AML-193 (cell line): ENCODE measurements at places on chromosomes 12 and 14.

DNA sequence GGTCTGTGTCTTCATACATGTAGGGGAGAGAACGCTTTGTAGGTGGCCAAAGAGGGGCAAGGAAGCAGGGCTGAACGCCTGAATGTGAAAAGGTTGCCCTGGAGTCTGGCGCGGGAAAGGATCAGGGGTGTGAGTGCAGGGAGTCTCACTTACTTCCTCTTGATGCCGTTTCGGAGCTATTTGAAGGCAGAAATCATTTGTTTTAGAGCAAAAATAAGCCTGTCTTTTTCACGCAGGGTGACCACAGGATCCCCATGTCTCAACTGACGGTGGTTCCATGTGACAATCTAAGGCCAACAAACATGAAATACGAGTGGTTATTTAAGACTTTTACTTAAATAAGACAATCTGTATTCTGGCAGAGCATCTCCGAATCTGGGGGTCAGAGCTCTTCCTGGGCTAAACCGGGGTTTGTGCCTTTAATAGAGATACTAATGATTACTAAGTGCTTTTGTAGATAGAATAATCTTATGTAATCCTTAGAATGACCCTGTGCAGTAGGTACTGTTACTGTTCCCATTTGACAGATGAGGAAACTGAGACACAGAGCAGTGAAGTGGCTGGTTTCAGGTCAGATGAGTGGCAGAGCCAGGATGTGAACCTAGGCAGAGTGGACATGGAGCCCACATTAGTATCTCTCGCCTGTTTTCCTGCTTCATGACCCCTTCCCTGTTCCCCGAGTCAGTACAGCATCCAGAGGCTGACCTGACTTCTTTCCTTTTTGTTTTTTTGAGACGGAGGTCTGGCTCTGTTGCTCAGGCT lies 1.9 kb downstream of the BRI3BP start:
- peak; percentile 23 for DNase-seq

DNA sequence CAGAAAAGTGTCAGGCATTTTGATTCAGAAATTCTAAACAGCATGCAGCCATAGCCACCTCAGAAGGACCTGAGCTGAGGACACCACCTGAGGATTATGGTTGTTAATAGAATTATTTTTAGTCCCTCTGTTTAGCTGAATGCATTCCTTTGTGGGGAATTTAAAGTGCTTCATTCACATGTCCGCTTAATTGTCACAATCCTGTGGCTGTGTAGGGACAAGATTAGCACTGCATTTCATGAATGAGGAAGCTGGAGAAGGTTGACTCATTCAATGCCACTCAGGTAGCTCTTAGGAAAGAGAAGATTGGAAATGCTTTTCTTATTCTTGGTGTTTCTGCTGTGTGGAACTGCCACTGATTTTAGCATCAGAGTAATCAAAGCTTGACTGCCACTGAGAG lies 42.0 kb upstream of the KRR1 start:
- no peak for DNase-seq

GRCh38 chr14:94581127-94581999 lies at the start of gene SERPINA5:
TSS of gene SERPINA5 (plus strand) at chr14:94581426. CDS start at chr14:94587363, 5,937 bp downstream.
- DNase-seq, result no peak

- DNase-seq, result no peak
Observed at GRCh38 chr14:29853272-29853671, 74.4 kb downstream of the PRKD1 start.

GRCh38 chr12:116418551-116418950 lies 140.6 kb upstream of the MAP1LC3B2 start:
- DNase-seq, result no peak

GRCh38 chr14:78968265-78968664 lies 798.1 kb downstream of the NRXN3 start:
- no peak for DNase-seq

GRCh38 chr14:68664225-68664681 lies 128.6 kb downstream of the ZFP36L1 start:
- DNase-seq, result no peak

DNA sequence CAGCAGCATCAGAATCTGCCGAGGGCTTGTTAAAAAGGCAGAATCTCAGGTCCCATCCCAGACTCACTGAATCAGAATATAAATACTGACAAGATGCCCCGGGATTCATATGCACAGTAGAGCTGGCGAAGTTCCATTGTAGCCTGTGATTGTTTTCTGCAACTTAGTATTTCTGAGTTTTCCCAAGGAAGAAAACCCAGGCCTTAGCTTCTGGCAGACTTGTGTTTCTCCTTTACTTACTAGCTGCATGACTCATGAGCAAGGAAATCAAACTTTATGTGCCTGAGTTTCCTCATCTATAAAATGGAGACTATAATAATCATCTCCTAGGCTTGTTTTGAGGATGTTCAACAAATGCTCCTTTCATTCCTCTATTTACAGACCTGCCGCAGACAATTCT lies 278.5 kb upstream of the PLEKHG7 start:
- DNase-seq, result no peak

GRCh38 chr12:278046-278445 lies 15.4 kb upstream of the SLC6A13 start:
- DNase-seq, result no peak

- DNase-seq, result peak; percentile 54
Observed at GRCh38 chr12:2691345-2692071, 103.3 kb upstream of the FKBP4 start.

GRCh38 chr12:40107803-40108620 lies 2.1 kb upstream of the SLC2A13 start:
- no peak for DNase-seq

GRCh38 chr12:117165342-117165741 lies 24.9 kb downstream of the FBXO21 start:
- DNase-seq, result no peak

DNA sequence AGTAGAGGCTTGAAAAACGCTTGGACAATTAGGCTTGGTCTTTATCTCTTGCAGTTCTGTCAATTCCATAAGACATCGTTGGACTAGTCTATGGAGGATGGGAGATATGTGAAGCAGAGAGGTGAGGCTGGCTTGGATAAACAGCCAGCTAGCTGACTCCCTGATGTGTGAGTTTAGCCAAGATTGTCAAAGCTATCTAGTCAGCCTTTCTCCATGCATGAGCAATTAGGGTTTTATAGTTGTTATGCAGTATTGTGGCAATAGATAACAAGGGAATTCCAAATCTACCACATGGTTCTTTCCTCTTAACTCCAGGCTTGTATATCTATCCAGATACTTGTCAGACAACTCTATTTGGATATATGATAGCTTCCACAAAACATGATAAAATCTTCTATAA lies 153.6 kb upstream of the NRXN3 start:
- no peak for DNase-seq

- DNase-seq, result no peak
Observed at GRCh38 chr14:86796221-86797074, 1196.5 kb downstream of the GALC start.

DNA sequence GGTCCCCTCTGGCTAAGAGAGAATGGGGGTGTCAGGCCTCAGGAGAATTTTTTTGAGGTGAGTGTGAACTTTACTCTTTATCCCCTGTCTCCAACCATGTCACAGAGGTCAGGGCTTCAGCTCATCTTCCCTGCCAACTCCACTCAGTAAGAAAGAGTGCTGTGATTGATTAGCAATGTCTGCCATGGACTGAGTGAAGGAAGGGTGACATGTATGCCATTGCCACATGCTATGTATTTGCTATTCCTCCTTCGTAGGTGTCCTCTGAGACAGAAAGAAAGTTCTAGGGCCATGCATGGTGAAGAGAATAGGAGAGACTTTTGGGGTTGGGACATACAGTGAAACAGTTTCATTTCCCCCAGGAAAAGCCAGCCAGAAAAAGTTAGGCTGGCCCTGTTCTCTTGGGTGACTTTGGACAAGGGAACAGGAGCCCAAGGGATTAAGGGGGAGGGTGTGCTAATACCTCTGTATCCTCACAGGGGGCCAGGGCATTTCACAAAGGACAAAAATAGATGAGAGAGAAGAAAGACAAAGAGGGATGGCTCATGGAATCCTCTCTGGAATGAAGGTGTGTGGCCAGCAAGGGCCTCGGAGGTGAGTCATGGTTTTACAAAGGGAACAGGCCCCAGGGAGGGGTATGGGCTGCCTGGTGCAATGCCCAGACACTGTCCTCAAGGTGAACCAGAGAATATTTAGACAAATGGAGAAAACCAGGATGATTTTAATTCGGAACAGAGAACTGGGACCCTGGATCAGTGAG lies 13.9 kb upstream of the MYL2 start:
- no peak for DNase-seq

DNA sequence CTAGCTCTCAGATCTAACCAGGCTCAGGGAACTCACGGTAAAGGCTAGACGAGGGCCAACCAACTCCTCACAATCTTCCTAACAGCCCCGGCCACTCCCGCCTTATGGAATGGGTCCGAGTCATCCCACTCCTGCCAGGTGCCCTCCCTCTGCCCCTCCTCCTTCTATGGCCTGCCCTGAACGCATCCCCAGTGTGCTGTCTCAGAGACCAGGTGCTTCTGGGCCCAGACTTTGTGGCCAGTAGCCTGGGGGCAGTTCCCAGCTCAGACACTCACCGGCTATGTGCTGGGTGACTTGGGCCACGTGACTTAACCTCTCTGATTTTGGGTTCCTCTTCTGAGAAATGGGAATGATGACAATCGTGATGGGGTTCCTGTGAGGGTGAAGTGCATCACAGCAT lies 22.5 kb downstream of the PAPLN start:
- DNase-seq, result no peak

- no peak for DNase-seq
Observed at GRCh38 chr12:95300286-95300685, 82.7 kb downstream of the VEZT start.

- peak; percentile 82 for DNase-seq
Observed at GRCh38 chr12:108633534-108634248, at the start of gene SELPLG. TSS of gene SELPLG (minus strand) at chr12:108633894. CDS start at chr12:108624307, 9,587 bp downstream.

- no peak for DNase-seq
Observed at GRCh38 chr12:104736307-104736706, 221.8 kb downstream of the SLC41A2 start.

DNA sequence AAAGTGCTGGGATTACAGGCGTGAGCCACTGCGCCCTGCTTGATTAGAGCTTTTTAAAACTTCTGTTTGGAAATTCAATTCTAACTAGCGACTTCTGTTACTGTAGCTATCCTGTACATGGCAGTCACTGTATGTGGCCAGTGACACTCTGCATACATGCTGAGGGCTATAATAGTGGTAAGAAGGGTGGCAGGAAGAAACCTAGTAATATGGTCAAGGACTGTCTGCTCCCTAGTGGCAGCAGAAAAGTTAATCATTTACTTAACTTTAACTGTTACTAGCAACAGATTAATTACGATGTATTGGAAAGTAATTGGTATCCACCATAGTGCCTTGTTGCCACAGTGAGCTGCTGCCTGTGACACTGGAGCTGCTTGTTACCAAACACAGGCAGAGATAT lies 149.0 kb downstream of the KITLG start:
- no peak for DNase-seq

DNA sequence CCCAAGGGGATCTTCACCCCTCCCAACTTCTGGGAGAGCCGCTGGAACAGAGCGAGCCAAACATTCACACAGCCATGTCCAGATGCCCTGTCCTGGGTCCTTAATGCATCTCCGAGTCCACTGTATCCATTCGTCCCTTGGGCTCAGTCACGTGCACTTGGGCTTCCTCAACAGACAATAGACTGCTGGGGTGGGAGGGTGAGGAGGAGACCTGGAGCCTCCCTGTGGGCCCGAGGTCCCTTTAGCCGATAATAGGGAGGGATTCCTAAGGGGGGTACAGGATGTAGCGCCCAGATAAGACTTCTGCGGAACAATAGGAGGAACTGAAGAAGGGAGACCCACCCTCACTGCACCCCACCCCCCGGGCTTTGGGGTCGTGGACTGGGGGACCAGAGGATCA lies 6.7 kb downstream of the ARHGEF25 start:
- DNase-seq, result no peak

DNA sequence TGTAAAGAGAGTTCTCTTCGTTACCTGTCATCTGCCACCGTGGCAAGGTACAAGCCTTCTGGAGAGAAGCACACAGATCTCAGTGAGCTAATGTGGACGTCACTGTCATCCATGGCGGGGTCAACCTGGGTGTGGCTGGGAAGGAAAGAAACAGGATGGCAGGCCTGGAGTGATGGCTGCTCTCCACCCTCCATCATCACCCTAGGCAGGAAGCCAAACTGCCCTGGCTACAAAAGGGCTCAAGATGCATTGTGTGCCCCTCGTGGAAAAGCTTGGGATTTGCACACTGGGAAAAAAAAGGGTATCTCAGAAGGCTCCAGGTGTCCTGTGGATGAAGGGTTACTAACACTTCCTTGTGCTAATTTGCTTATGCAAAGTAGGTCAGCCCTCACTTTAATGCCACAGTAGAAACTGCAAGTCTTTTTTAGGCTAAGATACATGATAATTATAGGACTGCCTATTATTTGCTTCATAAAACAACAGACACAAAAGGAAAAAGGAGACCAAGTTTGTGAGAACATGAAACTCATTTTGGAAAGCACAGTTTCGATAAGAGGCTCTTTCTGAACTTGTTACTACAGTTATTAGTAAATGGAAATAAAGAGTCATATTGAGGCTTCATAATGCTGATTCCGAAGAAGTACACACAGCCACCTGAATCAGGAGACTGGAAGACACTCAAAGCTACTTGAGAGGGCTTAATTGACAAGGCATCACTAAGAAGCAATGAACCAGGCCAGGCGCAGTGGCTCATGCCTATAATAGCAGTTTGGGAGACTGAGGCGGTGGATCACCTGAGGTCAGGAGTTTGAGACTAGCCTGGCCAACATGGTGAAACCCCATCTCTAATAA lies 18.9 kb downstream of the RFC5 start:
- no peak for DNase-seq

GRCh38 chr12:124721501-124722162 lies 142.0 kb downstream of the SCARB1 start:
- no peak for DNase-seq

DNA sequence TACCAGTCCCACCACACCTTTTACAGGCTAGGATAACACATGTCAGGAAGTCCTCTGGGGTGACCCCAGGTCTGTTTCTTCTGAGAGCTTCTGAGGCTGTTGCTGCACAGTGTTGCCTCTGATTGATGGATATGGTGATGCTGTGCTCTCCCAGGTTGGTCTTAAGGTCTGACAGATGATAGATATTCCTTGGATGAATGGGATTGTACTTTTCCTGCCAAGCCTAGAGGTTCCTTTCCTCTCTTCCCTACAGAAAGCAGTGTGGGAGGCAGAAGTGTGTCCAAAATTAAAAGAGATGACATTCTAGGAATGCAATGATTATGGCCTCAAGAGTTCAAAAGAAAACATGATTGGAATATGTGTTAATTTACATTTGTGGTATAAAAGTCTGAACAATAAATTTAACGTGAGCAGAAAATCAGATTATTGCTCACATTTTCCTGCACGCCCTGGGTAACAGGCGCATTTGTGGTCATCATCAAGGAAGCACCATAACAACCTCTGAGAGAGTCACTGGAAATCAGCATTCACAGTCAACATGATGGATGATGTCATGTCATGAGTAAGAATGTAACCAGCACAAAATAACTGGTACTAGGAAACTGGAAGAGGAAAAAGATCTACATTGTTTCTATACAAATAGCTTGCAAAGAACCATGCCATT lies 73.7 kb downstream of the BBS10 start:
- DNase-seq, result no peak

GRCh38 chr12:76899522-76899921 lies 20.7 kb upstream of the CSRP2 start:
- DNase-seq, result no peak
